Activated CD4-positive, alpha-beta T cell treated with anti-CD3 and anti-CD28 coated beads, Interleukin-2, amount 50 U/mL, for 1 hour (primary cell): ENCODE measurements at places on chromosomes 6 and 20.
A peak's percentile ranks its signal among the peaks of the same experiment; 100 is the strongest.

DNA sequence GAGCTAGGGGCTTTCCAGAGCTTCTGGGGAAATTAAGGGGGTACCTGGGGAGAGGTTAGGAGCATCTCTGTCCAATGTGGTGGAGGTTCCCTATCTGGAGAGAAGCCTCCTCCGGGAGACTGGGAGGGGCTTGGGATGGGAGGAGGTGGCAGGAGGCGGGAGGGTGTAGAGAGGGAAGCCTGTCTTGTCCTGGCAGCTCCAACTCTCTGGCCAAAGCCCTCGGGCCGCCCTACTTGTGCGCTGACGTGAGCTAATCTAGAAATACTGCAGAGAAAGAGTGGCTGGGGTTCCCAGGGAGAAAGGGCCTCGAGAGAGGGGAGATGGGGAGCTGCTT lies 1.6 kb upstream of the SLC32A1 start:
- no peak for DNase-seq

GRCh38 chr20:25865715-25866656 lies 169.3 kb upstream of the ZNF337 start:
- DNase-seq: peak; percentile 73

DNA sequence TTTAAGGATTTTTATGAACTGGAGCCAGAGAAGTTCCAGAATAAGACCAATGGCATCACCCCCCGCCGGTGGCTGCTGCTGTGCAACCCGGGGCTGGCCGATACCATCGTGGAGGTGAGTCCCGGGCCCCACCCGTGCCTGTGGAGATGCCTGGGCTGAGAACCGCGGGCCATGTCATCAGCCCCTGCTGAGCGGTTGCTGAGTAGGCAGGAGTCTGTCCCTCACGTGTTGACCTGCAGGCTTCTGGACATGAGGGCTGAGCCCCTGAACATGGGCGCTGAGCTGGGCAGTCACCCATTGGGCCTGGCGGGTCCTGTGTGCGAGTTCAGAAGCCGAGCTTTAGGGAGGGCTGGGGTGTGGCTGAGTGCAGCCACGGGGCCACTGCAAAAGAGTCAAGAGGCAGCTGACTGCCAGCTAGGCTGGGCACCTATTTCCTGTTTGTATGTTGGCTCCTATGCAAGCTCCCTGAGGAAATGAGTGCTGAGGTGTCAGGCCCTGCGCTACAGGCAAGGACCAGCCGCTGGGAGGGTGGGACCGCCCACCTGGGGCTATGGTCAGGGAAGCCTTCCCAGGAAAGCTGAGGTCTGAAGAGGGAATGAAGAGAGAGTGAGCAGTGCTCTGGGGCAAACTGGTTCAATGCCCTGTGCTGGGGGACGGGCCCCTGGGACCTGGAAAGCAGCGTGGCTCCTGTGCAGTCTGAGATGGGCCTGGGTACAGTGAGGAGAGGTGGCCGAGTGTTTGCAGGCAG lies 34.3 kb downstream of the PYGB start:
- DNase-seq: no peak

DNA sequence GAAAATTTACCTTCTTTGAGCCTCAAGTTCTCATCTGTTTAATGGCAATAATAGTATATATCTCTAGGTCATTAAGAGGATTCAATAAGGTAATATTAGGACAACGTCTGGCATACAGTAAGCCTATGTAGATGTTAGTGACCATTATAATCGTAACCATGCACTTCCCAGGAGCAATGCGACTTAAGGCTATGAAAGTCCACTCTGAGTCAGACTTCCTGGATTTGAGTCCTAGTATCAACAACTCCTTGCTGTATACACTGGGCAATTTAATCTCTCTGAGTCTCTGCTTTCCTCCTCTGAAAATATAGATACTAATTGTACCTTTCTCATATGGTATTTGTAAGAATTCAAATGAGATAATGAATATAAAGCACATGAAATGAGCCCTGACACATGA lies 168.1 kb upstream of the HDDC2 start:
- no peak for DNase-seq

- no peak for DNase-seq
Observed at GRCh38 chr6:35557239-35557638, 44.5 kb upstream of the TULP1 start.

GRCh38 chr6:149961728-149962425 lies 1.9 kb upstream of the ULBP1 start:
- DNase-seq: peak; percentile 49

- no peak for DNase-seq
Observed at GRCh38 chr6:142421285-142422117, 119.7 kb downstream of the ADGRG6 start.

- DNase-seq: no peak
Observed at GRCh38 chr20:63742381-63743024, 2.9 kb downstream of the SLC2A4RG start.

- no peak for DNase-seq
Observed at GRCh38 chr6:168920289-168920688, 333.4 kb downstream of the THBS2 start.

DNA sequence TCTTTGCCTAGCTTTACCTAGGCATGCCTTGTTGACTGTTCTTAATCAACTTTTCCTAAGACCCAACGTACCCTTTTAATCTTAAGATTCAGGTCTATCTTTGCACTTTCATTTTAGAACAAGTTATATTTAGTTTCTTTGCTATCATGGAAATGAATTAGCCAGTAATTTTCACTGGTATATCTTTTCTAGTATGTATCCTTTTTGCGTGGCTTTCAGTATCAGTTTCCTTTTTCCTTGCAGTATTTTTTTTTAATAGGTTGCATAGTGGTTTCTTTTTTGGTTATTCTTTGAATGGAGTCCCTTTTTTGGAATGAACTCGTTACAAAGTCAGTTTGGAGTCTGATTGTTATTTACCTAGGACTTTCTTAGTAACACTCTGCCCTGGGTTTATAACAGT lies 7.3 kb downstream of the ANKEF1 start:
- no peak for DNase-seq

GRCh38 chr20:59937150-59937549 lies 3.0 kb downstream of the PPP1R3D start:
- DNase-seq: no peak

- no peak for DNase-seq
Observed at GRCh38 chr6:148311966-148312669, 30.5 kb upstream of the SASH1 start.
